ENCODE measurements at places on chromosomes 4 and X.

GRCh38 chr4:101693842-101694398, 96.6 kb upstream of the BANK1 start:
- no peak for DNase-seq

DNA sequence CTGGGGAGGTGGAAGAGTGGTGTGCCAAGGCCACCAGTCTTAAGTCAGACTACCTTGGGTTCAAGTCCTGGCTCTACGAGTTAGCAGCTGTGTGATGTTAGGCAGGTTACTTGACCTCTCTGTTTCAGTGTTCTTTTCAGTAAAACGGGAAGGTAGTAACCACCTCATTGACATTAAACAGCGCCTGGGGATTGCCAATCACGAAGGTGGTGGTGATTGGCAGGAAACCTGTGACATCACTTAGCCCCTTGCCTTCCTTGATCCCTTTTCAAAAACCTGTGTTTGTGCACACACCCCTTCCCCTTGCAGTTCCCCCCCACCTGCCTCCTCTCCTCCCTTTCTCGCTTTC, 7.6 kb downstream of the KLF3 start:
- DNase-seq, result no peak

DNA sequence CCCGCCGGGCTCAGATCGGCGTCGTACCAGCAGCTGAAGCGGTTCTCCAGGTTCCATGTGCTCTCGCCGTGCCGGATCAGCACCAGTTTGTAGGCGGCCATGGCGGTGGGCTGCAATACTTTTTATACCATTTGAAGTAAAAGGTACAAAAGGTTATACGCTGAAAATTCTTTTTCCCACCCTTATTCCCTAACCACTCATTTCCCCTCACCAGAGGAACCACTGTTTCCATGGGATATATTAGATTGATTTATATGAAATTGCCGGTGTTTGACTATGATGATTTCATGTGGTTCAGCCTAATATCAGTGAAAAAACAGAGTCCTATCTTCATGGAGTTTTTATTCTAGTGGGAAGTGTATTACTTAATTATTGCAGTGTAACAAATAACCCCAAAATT, at the start of gene PGAM4:
Gene PGAM4, minus strand, starts transcription at position 101 of the 400 bp plus-strand sequence. Its CDS starts 0 bp downstream, at position 101.
- DNase-seq, result no peak

DNA sequence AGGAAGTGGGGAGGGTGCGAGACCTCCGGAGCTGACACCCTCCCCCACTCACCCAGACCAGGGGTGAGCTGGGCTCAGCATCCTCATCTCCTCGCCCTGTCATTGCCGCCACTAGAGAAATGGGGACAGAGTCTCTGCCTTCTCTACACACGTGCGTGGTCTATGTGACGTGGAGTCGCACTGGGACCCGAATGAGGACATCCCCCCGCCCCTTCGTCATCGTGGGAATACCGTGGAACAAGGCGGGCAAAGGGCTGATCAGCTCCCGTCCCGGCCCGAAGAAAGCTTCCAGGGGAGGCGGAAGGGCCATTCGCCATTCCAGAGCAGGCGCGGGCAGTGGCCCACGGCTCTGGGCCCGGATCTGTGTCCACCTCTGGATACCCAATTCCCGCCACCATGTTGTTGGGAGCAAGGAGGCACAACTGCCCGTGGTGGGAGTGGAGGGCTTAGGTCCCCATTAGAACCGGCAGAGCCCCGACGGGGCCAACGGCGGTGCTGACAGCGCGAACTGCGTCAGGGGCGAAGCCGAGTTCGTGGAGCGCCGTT, 12.0 kb downstream of the HMX1 start:
- no peak for DNase-seq

DNA sequence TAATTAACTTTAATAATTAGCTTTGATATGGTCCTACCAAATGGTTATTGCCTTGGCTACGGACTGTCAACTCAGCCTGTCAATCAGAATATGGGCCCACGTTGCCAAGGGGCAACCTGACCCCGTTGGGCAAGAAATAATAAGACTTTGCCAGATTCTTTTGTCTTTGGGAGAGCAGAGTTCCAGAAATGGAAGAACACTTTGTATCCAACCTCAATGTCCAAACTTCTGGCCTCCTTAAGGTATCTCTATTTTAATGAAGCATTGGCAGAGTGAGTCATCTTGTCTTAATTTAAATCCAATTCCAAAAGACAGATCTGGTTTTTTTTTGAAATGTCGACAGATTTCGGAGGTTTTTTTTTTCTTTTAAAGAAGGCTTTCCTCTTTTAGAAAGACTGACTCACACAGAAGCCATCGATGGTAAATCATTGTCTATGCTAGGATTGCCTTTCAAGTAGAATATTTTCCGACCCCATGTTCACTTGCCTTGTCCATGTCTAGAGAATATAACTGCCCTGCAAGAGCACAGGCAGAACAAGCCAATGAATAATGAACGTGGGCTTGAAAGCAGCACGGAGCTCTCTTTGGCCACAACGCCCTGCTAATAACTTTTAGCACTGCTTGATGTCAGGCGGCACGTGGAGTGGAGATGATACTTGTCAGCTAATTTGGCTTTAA, 190.3 kb upstream of the GATB start:
- no peak for DNase-seq

- no peak for DNase-seq
Measured at GRCh38 chr4:126582737-126583136, 1050.0 kb upstream of the INTU start.

DNA sequence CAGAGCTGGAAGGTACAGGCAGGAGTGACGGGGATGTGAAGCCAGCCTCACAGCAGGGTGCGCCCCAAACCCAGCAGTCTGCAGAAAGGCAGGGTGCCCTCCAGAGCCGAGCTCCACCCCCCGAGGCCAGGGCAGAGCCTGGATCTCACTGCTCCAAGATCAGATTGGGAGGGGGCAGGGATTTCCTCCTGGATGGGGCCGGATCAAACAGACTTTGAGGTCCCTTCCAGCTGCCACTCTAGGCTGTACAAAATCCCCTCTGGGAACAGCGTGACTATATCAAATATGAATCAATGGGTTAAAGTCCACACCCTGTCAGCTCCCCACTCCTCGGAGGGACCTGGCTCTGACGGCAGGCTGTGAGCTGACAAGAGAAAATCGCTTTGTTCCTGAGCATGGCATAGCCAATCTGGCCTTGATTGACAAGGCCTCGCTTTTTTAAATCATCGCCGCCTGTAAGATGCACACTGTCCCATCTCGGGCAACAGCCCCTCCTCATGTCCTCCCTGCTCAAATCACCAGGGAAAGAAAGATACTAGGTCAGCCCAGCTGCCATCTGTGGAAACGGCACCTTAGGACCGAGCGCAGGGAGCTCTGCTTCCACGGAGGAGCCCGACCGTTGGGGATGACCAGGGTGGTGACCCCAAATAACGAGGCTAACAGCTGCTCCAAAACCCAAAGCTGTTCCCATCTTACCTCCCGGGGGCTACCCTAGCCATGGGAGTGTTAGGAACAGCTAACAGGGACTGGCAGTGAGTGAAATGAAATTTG, 39.9 kb downstream of the PSAPL1 start:
- no peak for DNase-seq

- DNase-seq, result no peak
Measured at GRCh38 chr4:106355193-106355592, 13.4 kb downstream of the GIMD1 start.

DNA sequence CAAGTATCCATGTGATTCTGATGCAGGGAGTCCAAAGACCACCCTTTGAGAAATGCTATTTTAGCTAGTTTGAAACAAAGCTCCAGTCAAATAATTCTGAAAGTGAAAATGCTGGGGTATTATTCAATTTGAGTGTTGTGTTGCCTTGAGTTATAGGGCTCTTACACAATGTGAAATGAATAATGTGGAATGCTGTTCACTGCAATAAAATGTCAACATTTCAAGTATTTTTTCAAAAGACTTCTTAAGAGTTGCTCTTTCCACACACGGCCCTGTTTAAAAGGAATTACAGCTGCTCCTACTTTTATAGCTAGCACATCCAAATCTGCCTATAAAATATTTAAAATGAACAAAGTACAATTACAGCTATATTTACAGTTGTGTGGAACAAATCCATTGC, 27.5 kb upstream of the PLS3 start:
- no peak for DNase-seq

DNA sequence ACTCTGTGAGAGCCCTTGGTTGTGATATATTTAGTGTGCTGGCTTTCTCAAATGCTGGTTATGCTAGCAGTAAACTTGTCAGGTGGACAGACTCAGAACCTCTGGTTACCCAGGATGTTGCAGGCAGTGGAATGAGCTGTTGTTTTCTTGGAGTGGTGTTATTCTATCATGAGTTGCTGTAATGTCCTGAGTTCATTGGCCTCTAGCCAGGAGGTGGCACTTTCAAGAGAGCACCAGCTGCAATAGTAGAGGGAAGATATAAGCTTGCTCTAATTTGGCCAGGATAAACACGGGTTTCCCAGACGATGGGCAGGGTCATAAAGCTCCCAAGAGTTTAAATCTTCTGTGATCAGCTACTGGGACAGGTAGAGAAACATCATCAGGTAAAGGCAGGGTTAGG, 95.0 kb upstream of the UBQLN2 start:
- no peak for DNase-seq

DNA sequence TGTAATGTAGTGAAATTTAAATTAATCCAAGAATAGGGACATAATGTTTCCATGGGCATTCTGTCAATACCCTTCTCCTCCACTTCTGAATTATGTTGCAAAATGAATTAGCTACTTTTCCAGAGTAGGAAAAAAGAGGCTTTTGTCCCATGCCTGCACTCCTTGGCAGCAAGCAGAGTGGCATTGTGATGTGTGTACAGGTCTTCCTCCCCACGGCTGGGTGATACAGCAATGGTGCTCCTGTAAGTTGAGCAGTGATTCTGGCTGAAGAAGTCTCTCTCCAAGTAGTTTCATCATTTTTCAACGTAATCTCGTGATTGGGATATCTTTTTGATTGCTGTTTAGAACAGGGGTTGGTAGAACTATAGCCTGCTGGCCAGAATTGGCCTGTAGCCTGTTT, 59.9 kb downstream of the KIT start:
- no peak for DNase-seq

- peak; percentile 47 for DNase-seq
Measured at GRCh38 chr4:64158648-64159326, 250.5 kb downstream of the TECRL start.

- no peak for DNase-seq
Measured at GRCh38 chr4:11166606-11167005, 262.1 kb downstream of the HS3ST1 start.

- DNase-seq, result no peak
Measured at GRCh38 chr4:35925806-35926205, 318.5 kb downstream of the ARAP2 start.

- no peak for DNase-seq
Measured at GRCh38 chr4:56086073-56086541, 137.4 kb downstream of the CEP135 start.

GRCh38 chrX:17559728-17560379, 177.4 kb upstream of the SCML1 start:
- no peak for DNase-seq

GRCh38 chr4:48078862-48079655, 55.0 kb downstream of the TXK start:
- no peak for DNase-seq

DNA sequence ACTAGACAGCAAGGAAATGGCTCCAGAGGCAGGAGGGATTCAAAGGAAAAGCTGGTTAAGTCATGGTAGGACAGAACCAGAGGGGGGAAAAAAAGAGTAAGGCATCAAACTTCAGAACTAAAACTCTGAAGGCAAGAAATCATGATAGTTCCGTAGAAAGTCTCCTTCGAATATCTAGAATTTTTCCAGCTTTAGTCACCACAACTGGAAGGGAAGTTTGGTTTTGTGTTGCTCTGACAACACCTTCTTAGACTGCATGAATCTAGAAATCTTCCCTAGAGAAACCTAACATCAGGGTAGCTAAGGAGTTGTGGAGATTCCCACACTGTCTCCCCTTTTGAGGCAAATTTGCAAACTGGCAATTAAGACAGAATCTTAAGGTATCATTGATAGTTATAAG, 33.7 kb downstream of the AMMECR1 start:
- no peak for DNase-seq

GRCh38 chr4:123073650-123074049, 151.3 kb upstream of the NUDT6 start:
- no peak for DNase-seq

- no peak for DNase-seq
Measured at GRCh38 chr4:72602396-72603376, 33.7 kb upstream of the ADAMTS3 start.

DNA sequence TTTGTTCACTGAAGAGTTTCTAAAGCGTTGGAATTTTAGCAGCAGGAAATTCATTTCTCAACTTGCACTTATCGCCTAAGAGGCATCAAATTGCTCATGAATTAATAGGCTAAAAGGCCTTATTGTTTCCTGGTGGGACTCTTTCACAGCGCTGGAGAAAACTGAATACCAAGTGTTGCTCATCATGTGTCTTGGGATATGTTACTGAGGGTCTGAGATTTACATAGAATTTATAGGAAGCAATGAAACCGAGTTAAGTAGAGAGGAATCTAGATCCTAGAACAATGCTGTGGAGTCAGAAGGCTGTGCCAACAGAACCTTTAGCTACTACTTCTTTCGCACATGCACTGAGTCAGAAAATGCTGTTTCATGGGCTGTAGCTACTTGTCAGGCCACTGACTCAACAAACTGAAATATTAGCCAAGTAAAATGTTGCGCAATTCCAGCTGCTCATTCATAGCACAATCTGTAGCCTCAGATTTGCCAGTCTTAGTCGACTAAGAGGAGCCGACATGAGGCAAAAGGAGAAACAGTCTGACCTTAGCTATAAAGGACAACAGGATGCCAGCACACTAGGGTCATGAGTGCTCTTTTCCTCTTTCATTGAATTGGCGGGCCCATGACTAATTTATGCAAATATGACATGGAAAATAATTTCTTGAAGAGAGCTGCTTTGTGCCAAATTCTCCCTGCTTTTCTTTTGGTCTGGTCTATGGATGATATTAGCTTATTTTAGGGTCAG, 35.9 kb upstream of the CXCL8 start:
- DNase-seq, result no peak

DNA sequence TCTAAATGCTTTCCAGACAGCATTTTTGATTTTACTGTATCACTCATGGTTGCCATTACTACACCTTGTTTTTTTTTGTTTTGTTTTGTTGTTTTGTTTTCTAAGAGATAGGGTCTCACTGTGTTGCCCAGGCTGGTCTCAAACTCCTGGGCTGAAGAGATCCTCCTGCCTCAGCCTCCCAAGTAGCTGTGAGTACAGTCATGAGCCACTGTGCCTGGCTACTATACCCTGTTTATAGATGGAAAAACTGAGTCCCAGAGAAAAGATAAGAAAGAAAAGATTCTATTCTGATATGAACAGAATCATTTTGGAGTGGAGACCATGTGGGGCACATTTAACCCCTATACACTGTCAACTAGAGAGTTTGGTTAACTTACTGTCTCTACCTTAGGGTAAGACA, 20.0 kb downstream of the ADD1 start:
- no peak for DNase-seq

DNA sequence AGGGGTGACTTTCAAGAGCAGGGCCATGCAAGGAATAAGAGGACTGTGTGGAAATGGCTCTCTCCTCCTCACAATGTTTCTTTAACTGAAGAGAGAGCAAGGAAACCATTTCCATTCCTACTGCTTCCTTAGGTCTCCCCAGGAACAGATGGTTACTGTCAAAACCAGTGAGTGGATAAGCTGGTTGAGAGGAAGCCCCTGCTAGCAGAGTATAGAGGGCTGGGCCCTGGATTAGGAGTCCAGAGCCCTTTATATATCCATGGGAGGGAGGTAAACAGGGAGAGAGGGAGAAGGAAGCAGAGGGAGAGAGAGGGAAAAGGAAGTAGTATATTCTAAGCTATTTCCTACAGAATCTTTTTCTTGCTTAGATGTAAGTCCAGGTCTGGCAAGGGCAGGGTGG, 43.8 kb upstream of the LAS1L start:
- DNase-seq, result no peak

GRCh38 chr4:94913316-94913715, 155.6 kb downstream of the BMPR1B start:
- no peak for DNase-seq

- no peak for DNase-seq
Measured at GRCh38 chr4:5186271-5187064, 135.2 kb downstream of the STK32B start.

Data from right renal cortex interstitium (tissue), 3 donors.